Activated T-cell treated with anti-CD3 and anti-CD28 coated beads for 1 hour (primary cell): ENCODE measurements at places on chromosomes 11 and 22.

DNA sequence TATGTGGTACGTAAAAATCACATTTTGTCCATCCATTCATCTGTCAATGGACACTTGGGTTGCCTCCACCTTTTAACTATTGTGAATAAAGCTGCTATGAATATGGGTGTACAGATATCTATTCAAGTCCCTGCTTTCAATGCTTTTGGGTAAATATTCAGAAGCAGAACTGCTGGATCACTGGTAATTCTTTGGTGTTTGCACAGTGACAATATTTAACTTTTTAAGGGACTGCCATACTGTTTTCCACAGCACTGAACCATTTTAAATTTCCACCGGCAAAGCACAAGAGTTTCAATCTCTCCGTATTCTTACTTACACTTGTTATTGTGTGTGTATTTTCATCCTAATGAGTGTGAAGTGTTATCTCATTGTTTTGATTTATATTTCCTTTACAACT is 79.4 kb downstream of the RBFOX2 start:
- DNase-seq = no peak

DNA sequence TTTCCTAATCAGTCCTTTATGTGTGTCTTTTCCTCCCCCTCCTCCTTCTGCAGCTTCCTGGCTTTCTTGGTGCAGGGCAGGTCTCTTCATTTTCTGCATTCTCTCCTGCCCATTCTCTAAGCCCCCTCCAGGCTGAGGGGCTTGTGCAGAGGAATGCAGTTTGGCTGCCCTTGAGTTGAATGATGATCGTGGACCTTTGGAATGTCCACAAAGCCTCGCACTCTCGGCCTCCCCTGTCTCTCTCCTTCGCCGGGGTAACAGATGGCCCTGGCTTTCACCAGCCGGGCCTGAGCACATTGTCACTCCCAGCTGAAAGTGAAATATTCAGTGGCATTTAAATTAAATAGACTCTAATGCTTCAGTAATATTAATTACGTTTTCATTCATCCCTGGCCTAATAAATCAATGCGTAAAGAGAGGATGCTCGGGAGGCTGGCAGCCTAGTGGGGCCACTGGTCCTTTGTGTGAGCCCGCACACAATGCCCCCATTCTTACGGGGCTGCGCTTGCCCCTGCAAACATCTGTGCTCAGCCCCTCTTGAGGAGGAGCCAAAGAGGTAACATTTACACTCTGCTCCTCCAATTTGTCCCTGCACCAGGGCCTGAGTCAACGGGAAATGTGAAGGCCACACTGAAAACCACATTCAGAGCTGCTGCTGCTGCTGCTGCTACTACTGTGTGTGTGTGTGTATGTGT is 64.9 kb upstream of the PAX6 start:
- no peak for DNase-seq

GRCh38 chr11:86372586-86372985 is 2.1 kb upstream of the CCDC81 start:
- DNase-seq = no peak

GRCh38 chr11:45518141-45518832 is 147.1 kb downstream of the CHST1 start:
- no peak for DNase-seq

DNA sequence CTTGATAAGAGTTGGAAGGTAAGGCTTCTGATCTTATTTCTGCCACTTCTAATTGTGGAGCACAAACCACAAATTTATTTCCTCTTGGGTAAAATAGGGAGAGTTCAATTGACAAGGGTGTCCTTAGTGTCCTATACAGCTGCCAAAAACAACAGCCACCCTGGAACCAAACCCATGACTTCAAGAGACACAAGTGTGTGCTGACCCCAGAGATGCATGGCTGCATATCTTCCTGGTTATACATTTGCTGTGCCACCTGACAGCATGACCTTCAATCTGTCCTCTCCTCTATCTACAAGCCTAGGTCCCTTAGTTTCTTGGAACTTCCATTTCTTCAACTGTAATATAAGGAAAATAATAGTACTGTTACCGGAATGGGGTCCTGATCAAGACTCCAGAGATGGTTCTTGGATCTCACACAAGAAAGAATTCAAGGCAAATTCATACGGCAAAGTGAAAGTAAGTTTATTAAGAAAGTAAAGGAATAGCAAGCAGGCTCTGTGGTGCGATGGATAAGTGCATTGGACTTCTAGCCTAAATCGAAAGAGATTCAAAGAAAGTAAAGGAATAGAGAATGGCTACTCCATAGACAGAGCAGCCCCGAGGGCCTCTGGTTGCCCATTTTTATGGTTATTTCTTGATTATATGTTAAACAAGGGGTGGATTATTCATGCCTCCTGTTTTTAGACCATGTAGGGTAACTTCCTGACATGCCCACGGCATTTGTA is 15.5 kb upstream of the TMEM123 start:
- DNase-seq = no peak

DNA sequence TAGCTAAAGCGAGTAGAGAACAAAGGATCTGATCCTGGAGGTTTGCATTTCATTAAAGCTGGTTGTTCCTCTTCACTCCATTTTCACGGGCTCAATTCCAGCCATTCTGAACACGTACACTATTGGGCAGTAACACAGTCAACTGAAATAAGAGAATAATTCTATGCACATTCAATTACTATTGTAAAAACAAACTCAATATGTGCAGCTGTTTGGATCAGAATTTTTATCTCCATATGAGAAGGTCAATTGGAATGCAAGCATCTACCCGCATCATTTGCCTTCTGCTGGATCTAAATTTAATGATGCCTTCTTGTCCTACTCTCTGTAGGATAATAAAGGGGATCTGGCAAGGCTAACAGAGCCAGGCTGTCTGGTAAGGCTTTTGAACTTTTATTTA is 562.8 kb upstream of the CCDC179 start:
- DNase-seq = no peak

DNA sequence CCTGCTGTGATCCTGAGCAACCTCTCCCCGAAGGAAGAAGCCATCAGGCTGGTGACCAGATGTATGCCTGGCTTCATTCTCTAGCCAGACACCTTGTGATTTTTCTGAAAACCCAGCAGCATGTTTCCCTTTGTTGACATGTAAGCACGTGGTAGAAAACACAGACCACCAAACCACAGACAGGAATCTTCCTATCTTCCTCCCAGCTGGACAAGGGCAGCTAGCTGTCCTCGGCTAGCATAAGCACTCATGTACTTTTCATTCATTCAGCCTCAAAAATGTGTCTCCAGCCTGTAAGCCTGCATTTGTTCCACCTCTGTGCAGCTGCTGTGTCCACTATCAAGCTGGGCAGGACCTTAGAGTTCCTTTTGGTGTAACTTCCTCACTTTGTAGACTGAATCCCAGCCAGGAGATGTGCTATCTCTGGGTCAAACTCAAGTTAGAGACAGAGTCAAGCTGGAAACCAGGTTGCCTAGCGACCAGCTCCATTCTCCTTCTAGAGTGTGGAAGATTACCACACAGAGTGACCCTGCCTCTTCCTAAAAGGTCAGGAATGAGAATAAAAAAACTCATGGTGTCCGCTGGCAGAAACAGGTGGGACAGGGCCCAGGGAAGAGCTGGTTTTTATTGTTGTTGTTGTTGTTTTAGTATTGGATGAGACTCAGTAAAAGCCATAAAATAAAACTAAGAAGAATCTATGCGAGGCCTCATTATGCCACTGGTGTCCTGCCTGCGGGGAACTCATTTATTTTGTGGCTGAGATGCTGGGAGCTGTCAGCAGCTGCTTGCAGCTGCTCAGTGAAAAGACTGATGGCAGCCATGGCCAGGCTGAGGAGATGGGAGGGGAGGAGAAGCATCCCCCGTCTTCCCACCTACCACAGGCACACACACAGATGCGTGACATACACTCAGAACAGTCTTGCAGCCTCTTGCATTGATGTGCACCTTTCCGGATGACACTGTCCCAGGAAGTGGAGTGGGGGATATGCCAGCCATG is 7.4 kb upstream of the CLMP start:
- no peak for DNase-seq

DNA sequence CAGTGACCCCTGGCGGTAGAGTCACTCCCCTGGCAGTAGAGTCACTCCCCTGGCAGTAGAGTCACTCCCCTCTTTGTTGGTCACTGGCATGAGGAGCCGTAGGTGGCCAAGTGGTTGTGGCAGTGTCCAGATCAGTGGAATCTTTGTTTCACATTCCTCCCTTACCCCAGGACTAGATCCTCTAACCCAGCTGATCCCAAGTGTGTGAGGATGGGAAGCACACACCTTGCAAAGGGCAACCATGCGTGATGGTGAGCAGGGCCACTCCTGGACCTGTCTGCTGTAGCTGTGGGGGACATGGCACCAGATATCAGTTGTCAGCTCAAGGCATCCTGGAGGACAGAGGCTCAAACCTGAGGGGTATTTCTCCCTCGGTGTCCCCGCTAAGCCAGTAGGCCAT is 37.8 kb downstream of the OSBP2 start:
- no peak for DNase-seq
